Thoracic aorta (tissue), 2 donors: ENCODE measurements at places on chromosomes 4 and X.

- H3K4me1 ChIP-seq: no peaks in the 10 kb centered on the region
These were observed 7.0 kb downstream of the ENOX2 start for GRCh38 chrX:130896026-130896425.

DNA sequence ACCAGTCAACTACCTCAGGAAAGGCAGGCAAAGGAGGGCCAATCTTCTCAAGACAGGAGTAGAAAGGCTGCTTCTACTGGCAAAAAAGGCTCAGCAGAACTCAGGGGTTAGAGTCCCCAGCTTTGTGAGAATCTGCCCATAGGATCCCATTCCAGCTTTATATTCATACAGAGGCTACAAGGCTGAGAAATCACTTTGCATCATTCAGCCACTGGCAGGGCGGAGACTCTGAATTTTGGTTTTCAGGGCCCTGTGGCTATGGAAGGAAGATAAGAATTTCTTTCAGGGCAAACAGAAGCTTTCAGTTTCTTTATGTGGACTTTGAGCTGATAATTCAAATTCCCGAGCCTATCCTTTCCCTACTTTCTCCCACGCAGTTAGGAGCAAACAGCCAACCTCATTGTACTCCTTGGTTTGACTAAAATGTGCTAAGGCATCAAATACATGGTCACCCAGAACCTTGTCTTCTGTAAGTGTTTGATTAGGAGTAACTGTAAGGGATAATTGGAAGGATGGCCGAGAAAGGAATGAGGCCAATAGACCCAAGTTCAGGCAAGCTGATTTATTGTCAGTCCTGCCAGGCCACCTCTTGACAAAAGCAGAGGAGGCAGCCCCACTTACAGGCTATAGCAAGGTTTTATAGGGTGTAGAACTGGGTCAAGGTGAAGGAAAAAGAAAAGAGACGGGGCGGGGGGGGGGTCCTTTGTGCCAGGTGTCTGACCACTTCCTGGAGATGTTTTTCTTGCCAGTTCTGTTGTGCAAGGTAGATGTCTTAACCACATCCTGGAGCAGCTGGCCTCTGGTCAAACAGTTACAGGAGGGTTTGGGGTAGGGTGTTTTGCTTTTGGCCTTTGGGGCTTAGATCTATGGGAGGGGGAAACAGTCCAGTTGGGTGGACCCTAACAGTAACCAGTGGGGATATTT, 165.3 kb upstream of the PPP1R2C start:
- no peaks in the 10 kb centered on the region for H3K36me3 ChIP-seq
- H3K4me1 ChIP-seq: no peaks in the 10 kb centered on the region
- DNase-seq: no peak
- no peak overlapping the region for H3K27ac ChIP-seq
- no peaks in the 10 kb centered on the region for H3K27me3 ChIP-seq
- H3K4me3 ChIP-seq: no peak overlapping the region

DNA sequence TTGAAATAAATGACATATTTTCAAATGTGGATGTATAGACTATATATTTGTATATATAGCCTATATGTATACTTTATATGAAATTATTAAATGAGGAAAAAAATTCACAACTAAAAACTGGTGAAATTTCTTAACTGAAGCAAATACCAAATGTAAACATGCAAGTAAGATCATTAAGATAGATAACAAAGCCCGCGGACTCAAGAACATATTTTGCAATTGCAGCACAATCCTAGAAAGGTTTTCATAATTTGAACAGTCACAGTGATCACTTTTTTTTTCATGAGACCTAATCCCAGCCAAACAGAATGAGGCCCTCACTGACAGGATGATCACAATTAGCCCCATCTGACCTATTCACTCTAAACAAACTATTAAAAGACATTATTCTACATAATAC, 123.2 kb downstream of the SPOCK3 start:
- no peak overlapping the region for H3K4me3 ChIP-seq
- H3K36me3 ChIP-seq: no peaks in the 10 kb centered on the region
- no peak for DNase-seq
- no peaks in the 10 kb centered on the region for H3K4me1 ChIP-seq

GRCh38 chrX:149682031-149682430, 29.8 kb upstream of the MAGEA11 start:
- H3K27me3 ChIP-seq: no peaks in the 10 kb centered on the region
- no peaks in the 10 kb centered on the region for H3K36me3 ChIP-seq
- no peaks in the 10 kb centered on the region for H3K4me1 ChIP-seq
- H3K4me3 ChIP-seq: no peak overlapping the region

GRCh38 chr4:57051095-57051494, 59.1 kb downstream of the IGFBP7 start:
- peak overlapping the region; percentile 64 for H3K27ac ChIP-seq
- no peaks in the 10 kb centered on the region for H3K36me3 ChIP-seq
- H3K4me1 ChIP-seq: peaks cover 92% of the 10 kb centered on the region
- H3K4me3 ChIP-seq: no peak overlapping the region
- no peaks in the 10 kb centered on the region for H3K27me3 ChIP-seq

DNA sequence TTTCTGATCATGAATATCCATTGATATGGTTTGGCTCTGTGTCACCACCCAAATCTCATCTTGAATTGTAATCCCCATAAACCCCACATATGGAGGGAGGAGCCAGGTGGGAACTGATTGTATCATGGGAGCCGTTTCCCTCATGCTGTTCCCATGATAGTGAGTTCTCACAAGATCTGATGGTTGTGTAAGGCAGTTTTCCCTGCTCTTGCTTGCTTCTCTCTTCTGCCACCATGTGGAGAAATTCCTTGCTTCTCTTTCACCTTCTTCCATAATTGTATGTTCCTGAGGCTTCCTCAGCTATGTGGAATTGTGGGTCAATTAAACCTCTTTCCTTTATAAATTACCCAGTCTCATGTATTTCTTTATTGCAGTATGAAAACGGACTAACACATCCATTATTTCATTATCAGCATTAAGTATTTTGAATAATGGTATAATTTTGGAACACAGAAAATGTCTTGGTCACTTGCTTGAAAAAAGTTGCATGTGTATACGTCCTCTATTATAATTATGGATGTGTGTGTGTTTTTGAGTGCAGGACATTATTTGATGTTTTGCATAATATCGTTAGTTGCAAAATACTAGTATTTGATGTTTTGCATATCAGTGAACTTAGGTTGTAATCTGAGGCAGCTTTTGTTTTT, 334.6 kb downstream of the PCDH10 start:
- DNase-seq: no peak
- no peak overlapping the region for H3K27ac ChIP-seq
- no peak overlapping the region for H3K4me3 ChIP-seq
- H3K36me3 ChIP-seq: no peaks in the 10 kb centered on the region
- no peaks in the 10 kb centered on the region for H3K4me1 ChIP-seq
- no peaks in the 10 kb centered on the region for H3K27me3 ChIP-seq

DNA sequence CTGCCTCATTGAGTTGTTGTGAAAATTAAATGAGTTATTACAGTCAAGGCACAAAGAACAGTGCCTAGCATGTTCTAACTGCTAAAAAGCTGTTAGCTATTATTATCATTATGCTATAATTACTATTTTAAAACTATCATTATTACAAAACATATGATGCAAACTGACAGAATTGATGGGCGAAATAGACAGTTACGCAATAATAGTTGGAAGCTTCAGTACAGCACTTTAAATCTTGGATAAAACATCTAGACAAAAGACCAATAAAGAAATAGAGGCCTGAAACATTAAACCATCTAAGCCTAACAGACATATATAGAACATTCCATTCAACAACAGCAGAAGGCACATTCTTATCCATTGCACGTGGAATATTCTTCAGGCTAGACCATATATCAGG, 73.0 kb downstream of the TAB3 start:
- H3K27me3 ChIP-seq: no peaks in the 10 kb centered on the region
- H3K27ac ChIP-seq: no peak overlapping the region
- H3K36me3 ChIP-seq: no peaks in the 10 kb centered on the region
- H3K4me1 ChIP-seq: no peaks in the 10 kb centered on the region
- H3K4me3 ChIP-seq: no peak overlapping the region

GRCh38 chr4:53205970-53206369, 159.9 kb downstream of the SCFD2 start:
- H3K36me3 ChIP-seq: no peaks in the 10 kb centered on the region
- H3K27me3 ChIP-seq: no peaks in the 10 kb centered on the region
- H3K4me1 ChIP-seq: no peaks in the 10 kb centered on the region
- no peak for DNase-seq

DNA sequence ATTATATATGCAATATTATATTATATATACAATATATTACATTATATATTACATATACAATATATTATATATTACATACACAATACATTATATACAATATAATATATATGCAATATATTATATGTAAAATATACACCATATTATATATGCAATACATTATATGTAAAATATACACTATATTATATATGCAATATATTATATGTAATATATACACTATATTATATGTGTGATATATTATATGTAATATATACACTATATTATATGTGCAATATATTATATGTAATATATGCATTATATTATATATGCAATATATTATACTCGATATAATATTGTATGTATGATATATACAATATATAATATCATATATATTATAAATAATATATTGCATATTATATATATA, 457.4 kb downstream of the SMARCA1 start:
- DNase-seq: no peak
- no peaks in the 10 kb centered on the region for H3K27me3 ChIP-seq
- no peak overlapping the region for H3K27ac ChIP-seq
- H3K4me1 ChIP-seq: no peaks in the 10 kb centered on the region
- no peaks in the 10 kb centered on the region for H3K36me3 ChIP-seq
- no peak overlapping the region for H3K4me3 ChIP-seq

DNA sequence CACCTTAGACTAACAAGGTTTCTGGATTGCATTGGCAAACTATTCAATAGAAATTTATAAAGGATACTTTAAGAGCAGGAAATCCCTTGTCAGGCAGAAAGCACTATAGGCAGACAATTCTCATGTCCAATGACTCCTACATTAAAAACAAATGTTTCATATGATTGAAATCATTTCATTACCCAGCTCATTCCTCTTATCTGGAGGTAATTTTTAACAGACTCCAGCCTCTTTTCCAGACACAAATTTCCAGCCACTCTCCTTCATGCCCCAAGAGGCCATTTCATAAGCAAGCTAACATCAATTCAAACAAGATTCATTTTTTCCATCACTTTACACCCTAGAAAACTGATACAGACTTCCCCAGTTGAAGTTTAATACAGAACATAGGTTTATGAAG, 495.1 kb upstream of the FRG1 start:
- no peaks in the 10 kb centered on the region for H3K36me3 ChIP-seq
- no peak overlapping the region for H3K27ac ChIP-seq
- no peaks in the 10 kb centered on the region for H3K4me1 ChIP-seq
- no peak for DNase-seq
- H3K27me3 ChIP-seq: no peaks in the 10 kb centered on the region
- no peak overlapping the region for H3K4me3 ChIP-seq

GRCh38 chr4:181046809-181047208, 1196.4 kb upstream of the TENM3 start:
- DNase-seq: no peak
- no peaks in the 10 kb centered on the region for H3K4me1 ChIP-seq
- H3K4me3 ChIP-seq: no peak overlapping the region

- no peak overlapping the region for H3K4me3 ChIP-seq
- H3K36me3 ChIP-seq: no peaks in the 10 kb centered on the region
- no peak for DNase-seq
- H3K27me3 ChIP-seq: no peaks in the 10 kb centered on the region
These were observed 66.7 kb downstream of the SORCS2 start for GRCh38 chr4:7259039-7259438.
